ENCODE measurements at places on chromosomes 4 and X.

- DNase-seq, result no peak
Observed at GRCh38 chr4:138110815-138111214, 131.3 kb downstream of the SLC7A11 start.

DNA sequence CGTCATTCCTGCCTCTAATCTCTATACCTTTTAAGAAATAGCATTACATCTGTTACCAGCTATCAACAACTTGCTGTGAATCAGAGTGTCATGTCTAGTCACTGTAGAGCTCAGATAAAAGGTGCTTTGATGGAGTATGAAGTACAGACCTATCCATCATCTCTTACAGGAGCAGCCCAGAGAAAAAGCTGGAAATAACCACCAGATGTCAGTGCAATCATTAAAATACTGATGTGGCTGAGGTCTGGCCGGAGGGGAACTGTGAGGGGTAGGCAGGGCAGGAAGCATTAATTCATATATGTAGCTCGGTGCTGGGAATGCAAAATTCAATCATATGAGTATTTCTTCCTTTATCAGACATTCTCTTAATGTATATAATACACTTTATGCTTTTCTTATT is 100.6 kb downstream of the AKAP4 start:
- DNase-seq, result peak; percentile 42

- no peak for DNase-seq
Observed at GRCh38 chr4:153901220-153901619, 112.3 kb upstream of the SFRP2 start.

DNA sequence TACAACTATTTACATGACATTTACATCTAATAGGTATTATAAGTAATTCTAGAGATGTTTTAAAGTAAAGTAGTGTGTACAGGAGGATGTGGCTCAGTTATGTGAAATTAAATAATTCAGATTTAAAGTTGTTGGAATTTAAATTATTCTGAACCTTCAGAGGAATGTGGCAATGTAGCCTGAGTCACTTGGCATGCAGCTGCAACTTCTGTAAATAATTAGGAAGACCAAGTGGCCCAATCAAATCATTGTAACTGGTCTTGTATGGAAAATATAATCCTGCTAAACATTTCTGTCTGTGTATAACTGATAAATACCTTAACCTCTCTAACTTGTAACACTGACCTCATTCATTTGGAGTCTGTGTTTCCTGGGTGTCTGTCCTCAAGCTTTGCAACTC is 828.9 kb downstream of the GLUD2 start:
- no peak for DNase-seq

GRCh38 chr4:81737865-81738559 is 266.3 kb upstream of the RASGEF1B start:
- DNase-seq, result no peak

DNA sequence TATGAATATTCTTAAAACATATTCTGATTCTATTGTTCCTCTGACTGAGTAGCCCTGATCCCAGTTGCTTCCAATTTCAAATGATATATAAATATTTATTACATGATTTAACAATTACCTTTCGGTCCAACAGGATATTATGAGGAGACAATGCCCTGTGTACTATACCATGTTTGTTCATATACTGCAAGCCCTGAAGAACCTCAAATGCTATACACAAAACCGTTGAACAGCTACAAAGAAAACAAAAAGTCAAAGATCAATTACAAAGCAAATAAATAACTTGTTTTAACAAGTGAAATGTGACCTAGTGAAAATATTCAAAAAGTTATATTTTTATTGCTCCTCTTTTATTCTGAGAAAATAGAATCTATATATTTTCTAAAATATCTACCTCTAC is 54.0 kb downstream of the TBCK start:
- DNase-seq, result no peak

DNA sequence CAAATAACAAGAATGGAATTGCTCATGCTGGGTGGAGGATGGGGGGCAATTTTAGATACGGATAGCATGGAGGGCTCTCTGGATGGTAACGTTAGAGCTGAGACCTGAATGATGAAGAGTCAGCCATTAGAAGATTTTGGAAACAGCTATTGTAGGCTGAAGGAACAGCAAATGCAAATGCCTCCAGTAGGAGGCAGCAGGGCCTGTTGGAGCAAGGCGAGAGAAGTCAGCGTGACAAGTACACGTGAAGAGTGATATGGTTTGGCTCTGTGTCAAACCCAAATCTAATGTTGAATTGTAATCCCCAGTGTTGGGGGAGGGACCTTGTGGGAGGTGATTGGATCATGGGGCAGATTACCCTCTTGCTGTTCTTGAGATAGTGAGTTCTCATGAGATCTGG is 59.3 kb upstream of the SOD3 start:
- no peak for DNase-seq

DNA sequence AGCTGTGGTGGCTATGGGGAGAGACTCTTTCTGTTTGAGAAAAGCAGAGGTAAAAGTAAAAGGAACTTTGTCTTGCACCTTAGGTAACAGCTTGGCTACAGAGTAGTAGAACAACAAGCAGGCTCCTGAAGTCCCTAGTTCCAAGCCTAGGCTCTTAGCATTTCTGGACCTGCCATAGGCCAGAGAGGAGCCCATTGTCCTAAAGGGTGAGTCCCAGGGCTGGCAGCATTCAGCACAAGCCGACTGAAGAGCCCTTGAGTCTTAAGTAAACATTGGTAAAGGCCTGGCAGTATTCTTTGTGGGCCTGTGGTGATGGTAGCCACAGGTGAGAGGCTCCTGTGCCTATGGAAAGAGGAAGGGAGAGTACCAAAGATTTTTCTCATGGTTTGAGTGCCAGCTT is 38.2 kb downstream of the CSN3 start:
- DNase-seq, result no peak

- DNase-seq, result no peak
Observed at GRCh38 chrX:155070663-155070974, 317 bp downstream of the CMC4 start.

DNA sequence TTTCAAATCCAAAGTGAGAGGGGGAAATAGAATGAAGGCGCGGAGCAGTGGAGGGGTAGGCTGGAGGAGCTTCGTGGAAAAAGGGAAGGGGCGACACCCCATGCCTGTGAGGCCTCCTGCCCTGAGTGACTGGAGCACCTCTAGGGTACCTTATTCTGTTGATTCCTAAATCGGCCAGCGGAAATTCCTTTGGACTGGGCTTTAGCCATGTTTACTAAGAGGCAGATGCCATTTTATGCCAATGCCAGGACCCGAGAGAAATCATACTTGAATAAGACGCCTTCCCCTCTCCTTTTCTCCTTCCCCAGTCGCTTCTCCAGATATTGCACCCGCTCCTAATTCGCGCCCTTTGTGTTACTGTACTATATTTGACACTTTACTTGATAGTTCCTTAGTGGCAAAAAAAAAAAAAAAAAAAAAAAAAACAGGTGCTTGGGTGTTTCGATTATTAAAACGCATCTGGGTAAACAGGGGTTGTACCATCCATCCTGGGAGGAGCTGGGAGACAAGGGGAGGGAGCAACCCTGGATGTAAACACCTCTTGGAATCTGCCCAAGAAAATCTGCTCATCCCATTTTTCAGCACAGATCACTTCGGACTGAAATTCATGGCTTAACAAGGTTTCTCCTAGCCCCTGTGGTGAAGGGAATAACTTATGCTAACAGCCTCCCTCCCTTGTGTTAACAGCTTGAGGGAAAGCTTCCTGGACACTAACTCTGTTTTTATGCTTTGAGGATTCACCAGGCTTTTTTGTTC is 1.5 kb downstream of the BMP3 start:
- DNase-seq, result no peak

- DNase-seq, result peak; percentile 43
Observed at GRCh38 chr4:52868133-52868532, 6.0 kb downstream of the RASL11B start.

- DNase-seq, result no peak
Observed at GRCh38 chr4:2686379-2687265, 69.5 kb downstream of the TNIP2 start.

GRCh38 chrX:40209951-40210617 is 112.3 kb upstream of the BCOR start:
- DNase-seq, result no peak

- no peak for DNase-seq
Observed at GRCh38 chr4:105145156-105145902, 1.3 kb upstream of the TET2 start.

GRCh38 chrX:110051559-110051958 is 48.6 kb downstream of the TMEM164 start:
- DNase-seq, result no peak

- DNase-seq, result peak; percentile 4
Observed at GRCh38 chrX:108537005-108537404, 97.4 kb downstream of the COL4A5 start.

DNA sequence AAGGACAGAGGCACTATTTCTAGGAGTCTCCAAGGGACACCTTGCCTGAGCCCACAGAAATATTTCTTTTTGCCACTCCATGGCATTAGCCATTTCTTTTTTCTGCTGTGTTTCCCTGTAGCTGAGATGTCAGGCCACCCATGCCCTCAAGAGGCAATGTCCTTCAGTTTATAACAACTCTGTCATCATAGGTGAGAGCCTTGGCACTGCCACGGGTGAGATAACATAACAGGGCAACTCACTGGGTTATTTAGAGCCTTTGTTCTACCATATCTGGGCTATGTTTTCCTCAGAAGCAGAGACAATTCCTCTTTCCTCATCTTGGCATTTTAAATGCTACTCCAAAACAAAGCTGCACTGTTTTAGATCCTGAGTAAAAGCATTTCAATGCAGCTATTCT is 99.9 kb upstream of the MAOA start:
- DNase-seq, result no peak

DNA sequence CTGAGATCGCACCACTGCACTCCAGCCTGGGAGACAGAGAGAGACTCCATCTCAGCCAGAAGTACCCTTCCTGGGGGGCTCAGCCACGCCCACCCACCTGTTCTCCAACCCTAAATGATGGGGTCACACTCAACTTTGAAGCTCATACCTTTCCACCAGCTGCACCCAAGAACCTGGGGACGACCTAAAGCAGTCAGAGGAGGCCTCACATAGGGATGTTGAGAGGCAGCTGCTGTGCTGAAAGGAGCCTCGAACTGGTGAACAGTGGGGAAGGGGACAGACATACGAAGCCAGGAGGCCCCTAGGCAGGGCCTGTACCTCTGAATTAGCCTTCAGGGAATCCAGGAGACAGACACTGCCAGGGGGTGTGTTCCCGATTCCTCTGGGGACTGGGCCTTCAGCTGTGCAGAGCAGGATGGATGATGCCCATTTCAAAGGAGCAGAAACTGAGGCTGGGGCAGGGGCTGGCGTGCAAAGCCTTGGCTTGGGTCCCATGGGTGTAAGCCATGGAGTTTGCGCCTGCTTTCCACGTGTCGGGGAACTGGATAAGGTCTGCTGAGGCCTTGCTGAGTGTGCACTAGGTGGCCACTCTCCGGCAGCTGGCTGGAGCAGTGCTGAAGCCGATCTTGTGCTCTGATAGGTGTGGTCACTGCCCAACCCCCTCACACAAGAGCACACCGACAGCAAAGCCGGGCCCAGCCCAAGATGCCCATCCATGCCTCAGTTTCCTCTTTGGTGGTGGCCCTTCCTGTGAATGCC is 130.8 kb downstream of the CPZ start:
- DNase-seq, result peak; percentile 40

DNA sequence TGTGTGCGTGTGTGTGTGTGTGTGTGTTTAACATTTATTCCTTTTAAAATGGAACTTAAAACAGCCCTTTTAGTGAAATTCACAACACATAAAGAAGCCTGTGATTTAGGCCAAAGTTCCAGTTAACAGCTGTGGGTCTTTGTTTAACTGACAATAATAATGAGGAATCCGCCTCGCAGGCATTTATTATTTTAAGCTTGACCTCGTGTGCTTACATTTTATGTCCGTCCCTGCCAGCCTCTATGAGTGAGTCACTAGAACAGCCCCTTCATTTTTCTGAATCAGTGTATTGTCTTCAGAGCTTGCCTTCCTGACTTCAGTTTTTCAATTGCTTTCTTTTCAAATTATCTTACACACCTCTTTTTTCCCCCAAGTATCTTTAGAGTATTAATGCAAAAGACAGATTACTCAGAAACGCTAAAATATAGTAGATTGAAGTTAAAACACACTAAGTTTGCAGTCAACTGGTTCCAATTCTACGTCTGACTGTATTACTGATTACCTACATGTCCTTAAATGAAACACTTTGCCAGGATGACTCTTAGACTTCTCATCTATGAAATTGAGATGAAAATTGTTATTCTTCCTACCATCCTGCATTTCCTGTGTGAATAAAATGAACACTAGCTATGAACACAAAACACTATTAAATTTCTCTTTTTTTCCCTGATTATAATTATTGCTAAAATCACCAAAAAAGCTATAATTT is 319.6 kb upstream of the HS3ST1 start:
- no peak for DNase-seq

DNA sequence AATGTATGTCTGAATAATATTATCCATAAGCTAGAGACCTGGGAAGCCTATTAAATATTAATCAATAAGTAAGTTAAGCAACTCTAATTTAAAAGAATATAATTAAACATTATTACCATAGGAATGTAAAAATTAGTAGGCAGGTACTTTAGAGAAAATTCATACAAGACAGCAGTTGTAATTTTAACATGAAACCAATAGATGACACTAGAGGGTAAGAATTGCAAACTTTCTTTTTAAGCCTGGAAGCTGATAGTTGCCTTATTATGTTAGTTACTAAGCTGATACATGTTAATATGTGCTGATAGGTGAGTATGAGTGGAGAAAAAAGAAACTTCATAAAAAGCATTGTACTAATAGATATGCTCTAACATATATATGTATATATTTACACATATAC is 1157.4 kb downstream of the FAM133A start:
- DNase-seq, result no peak

DNA sequence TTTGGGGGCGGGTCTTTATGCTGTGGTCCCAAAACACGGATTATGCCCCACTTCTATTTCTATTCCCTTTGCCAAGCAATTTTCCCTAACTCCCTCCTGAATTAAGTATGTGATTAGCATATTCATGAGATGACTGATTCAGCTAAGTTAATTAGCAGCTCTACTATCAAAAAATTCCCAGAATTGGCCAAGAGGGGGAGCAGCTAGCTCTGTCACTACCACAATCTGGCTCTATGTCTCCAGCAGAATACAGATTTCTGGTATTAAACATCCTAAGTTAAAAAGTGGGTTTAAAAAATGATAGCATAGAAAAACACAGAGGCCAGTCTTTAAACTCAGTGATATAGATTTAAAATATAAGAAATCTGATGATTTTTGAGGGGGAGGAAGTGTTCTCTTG is 80.3 kb downstream of the GPC4 start:
- DNase-seq, result no peak
